Breast epithelium (tissue), 4 donors: ENCODE measurements at places on chromosomes 6 and 20. TPM values are rescaled to one million over a fixed set of nuclear protein-coding genes. Genes with fewer than 3 reads are reported as not detected.

The HECA gene
- total RNA-seq, result 35.1 TPM

The DXO gene
- 28.4 TPM for total RNA-seq

The BHLHE23 gene
- total RNA-seq, result not detected

The VSTM2L gene
- 0.48 TPM for total RNA-seq

The ADGRF5 gene
- 22.5 TPM for total RNA-seq

The IL17A gene
- total RNA-seq, result not detected

The TFEB gene
- 20.6 TPM for total RNA-seq

The DSP gene
- 2.1 TPM for total RNA-seq

The FAXC gene
- not detected for total RNA-seq

The MMP24 gene
- 0.80 TPM for total RNA-seq

The TMC2 gene
- 0.96 TPM for total RNA-seq

The SUMO4 gene
- total RNA-seq, result 5.6 TPM

The PXMP4 gene
- total RNA-seq, result 7.9 TPM

The PRPF6 gene
- total RNA-seq, result 67.5 TPM

The RAET1G gene
- total RNA-seq, result not detected

The SMLR1 gene
- total RNA-seq, result not detected

The PRL gene
- total RNA-seq, result not detected

The LINC00237 gene
- not detected for total RNA-seq

The TAGAP gene
- total RNA-seq, result 4.2 TPM

The KCNK16 gene
- total RNA-seq, result not detected

The SLC32A1 gene
- total RNA-seq, result not detected

The CRISP2 gene
- total RNA-seq, result not detected

The CALHM6 gene
- total RNA-seq, result 8.3 TPM

The CCM2L gene
- 4.6 TPM for total RNA-seq

The CST3 gene
- 699 TPM for total RNA-seq

The SEMG1 gene
- not detected for total RNA-seq

The MAP3K5 gene
- total RNA-seq, result 33.2 TPM

The KCNK15 gene
- 5.6 TPM for total RNA-seq

The MATN4 gene
- 1.6 TPM for total RNA-seq

The DNAH8 gene
- total RNA-seq, result not detected

The CAGE1 gene
- total RNA-seq, result not detected

The CCN5 gene
- 16.1 TPM for total RNA-seq

The WRNIP1 gene
- total RNA-seq, result 40.6 TPM

The KHDRBS2 gene
- 0.16 TPM for total RNA-seq

The KCNS1 gene
- not detected for total RNA-seq

The LGSN gene
- total RNA-seq, result not detected
